ENCODE measurements at places on chromosomes 4 and X.

- DNase-seq, result no peak
These were observed 120.5 kb upstream of the FAT1 start for GRCh38 chr4:186844059-186844681.

DNA sequence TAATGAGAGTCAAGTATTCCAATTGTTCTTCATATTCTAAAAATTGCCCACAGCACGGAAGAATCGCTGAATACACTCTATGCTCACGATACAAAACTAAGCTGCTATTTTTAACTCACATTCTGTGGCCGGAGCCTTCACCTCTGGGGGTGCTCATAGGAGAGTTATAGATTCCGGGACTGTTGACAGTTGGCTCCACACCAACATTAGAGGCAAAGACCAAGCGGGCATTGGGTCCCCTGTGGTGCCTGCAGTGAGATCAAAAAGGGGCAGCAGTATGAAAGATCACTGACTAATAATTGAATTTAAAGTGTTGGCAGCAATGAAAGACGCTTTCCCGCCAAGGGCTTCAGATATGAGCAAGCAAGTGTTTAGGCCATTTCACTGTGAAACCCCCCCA, 146.0 kb downstream of the TMEM144 start:
- no peak for DNase-seq

GRCh38 chrX:46850771-46851170, 13.9 kb downstream of the RP2 start:
- DNase-seq, result no peak

GRCh38 chrX:17377091-17377717, 2.2 kb downstream of the NHS start:
- no peak for DNase-seq

All from kidney epithelial cell (primary cell).